EH (cell line): ENCODE measurements at places on chromosomes 11 and 22.
A peak's percentile ranks its signal among the peaks of the same experiment; 100 is the strongest.

GRCh38 chr11:66048547-66049323, at the start of gene GAL3ST3:
GAL3ST3 (minus strand) TSS chr11:66049161; CDS start chr11:66045415, 3,746 bp downstream.
- no peak for DNase-seq

GRCh38 chr11:121670805-121671282, 218.1 kb upstream of the SORL1-AS1 start:
- peak; percentile 29 for DNase-seq

- DNase-seq, result no peak
Observed at GRCh38 chr11:93819966-93820695, 30.3 kb downstream of the VSTM5 start.

DNA sequence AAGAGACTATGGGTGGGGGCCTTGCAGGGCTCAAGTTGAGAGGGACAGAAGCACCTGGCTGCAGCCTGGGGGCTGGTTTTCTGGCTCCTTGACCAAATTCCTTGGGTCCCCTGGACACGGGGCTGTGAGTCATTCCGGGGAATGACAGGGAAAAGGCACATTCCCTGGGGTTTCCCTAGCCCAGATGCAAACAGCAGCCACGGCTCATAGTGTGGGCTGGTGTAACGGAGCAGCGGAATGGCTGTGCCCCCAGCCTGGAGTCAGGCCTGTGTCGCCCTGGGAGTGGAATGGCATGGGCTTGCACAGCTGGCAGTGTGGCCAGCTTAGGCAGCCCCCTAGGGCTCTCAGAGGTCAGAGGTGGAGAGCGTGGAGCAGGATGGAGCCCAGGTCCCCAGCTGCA, 77.6 kb upstream of the KCNQ1OT1 start:
- DNase-seq, result peak; percentile 72

DNA sequence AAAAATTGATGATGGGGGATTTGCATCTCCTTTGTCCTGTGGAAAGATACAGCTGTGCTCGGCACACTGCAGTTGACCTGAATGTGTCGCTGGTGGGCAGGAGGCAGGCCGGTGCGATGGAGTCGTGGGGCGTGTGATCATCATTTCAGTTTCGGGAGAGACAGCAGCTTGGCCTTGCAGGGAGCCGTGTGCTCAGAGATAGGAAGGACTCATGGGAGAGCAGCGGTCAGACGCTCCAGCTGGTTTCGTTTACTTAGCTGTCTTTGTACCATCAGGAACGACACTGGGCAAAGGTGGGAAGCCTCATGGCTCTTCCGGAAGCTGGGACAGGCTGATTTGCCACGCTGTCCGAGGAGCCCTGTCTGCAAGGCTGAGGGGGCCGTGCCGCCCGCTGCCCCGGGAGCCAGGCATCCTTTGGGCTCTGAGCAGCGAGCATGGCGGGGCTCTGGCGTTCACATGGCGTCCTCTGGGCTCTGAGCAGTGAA, 32.7 kb downstream of the GRAMD4 start:
- DNase-seq, result peak; percentile 36

DNA sequence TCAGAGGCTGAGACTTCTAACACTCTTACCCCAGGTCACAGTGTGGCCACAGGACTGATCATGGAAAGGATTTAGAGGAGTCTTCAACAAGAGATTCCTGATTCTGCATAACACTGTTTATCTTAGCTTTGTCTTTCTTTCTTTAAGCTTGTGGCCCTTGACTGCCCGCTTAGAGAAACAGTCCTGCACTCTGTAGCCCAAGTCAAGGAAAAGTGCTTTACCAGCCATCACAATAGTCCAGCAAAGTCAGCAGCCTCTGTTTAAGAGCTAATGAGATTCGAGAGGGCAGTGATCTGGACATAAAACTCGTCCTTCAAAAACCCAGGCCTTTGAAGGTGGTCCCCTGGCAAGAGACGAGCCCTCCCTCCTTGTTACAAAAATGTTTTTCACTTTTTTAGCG, 30.0 kb downstream of the PRDM10 start:
- DNase-seq, result no peak

DNA sequence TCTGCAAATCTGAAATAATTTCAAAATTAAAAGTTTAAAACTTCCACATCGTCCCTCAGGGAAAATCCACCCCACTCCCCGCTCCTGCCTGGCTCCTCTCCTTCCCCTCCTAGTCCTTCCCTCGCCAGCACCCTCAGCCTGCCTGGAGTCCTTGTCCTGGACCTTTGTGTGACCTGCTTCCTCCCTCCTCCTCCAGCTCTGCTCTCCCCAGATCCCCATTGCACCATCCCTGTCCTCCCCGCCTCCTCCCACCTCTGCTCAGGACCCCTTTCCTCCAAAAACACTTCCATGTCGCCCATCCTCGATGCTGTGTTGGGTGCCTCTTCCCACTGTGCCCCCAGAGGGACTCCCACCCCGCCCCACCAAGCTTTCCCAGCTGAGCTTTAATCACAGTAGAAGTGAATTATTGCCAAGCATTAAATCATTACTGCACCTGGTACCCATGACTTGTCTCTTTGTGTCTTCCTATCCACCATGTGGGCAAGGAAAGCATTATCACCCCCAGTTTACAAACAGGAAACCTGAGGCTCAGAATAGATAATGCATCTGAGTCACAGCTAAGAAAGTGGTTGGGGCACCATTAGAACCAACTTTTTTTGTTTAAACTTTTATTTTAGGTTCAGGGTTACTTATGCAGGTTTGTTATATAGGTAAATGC, 2.4 kb upstream of the ZP1 start:
- DNase-seq, result no peak

GRCh38 chr22:38203090-38203810, 1.5 kb downstream of the MAFF start:
- DNase-seq, result peak; percentile 59

- DNase-seq, result peak; percentile 23
Observed at GRCh38 chr11:115191761-115192160, 312.5 kb downstream of the CADM1 start.

- peak; percentile 9 for DNase-seq
Observed at GRCh38 chr22:30040499-30041260, 39.6 kb upstream of the HORMAD2 start.

GRCh38 chr11:9153651-9154050, 62.3 kb upstream of the SCUBE2 start:
- DNase-seq, result no peak

DNA sequence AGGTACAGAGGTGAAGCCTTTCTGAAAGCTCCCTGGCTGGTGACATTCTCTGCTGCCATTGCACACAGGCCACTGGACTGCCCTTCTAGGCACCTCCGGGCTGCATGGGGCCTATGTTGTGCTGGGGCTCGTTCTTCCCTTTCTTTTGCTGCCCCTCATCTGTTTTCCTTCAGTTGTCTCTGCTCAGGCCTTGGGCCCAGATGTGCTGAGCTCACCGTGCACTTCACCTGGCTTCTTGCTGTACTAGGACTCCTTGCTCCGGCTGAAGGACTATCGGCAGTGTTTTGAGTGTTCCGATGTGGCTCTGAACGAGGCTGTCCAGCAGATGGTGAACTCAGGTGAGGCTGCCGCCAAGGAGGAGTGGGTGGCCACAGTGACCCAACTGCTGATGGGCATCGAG, 59.4 kb downstream of the CABIN1 start:
- DNase-seq, result no peak

DNA sequence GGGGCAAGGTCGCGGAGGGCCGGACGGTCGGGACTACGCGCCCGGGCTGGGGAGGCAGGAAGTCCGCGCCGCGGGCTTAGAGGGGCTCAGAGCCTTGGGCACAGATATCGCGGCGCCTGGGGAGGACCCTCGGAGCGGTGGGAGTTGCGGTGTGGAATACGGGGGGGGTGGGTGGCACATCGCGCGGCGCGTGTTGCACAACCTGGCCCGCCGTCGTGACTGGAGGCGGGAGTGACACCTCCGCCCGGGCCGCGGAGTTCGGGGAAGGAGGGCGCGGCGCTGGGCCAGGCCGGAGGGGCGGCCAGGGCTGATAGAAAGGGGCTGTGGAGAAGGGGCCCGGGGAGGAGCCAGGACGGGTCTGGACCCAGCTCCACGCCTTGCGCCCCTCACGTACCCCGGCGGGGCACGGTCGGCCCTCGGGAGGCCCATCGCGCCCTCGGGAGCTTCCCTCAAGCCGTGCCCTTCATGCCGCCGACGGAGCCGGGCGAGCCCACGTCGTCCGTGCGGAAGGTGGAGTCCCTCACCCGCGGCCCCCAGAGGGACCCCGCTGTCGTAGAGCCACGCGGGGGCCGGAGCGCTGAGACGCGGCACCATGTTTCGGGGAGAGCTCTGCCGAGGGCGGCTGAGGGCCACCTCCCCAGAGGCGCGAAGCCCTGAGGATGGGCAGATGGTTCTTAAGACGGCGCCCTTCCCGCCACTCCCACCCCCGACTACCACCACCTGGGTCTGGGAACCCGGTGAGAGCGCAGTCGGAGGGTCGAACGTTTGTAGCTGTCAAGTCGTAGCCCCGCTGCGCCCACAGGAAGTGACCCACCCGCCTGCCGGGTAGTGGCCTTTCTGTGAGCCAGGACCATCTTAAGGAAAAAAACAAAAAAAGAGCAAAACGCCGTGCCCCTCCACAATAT, 729 bp downstream of the IL17RA start:
- no peak for DNase-seq

DNA sequence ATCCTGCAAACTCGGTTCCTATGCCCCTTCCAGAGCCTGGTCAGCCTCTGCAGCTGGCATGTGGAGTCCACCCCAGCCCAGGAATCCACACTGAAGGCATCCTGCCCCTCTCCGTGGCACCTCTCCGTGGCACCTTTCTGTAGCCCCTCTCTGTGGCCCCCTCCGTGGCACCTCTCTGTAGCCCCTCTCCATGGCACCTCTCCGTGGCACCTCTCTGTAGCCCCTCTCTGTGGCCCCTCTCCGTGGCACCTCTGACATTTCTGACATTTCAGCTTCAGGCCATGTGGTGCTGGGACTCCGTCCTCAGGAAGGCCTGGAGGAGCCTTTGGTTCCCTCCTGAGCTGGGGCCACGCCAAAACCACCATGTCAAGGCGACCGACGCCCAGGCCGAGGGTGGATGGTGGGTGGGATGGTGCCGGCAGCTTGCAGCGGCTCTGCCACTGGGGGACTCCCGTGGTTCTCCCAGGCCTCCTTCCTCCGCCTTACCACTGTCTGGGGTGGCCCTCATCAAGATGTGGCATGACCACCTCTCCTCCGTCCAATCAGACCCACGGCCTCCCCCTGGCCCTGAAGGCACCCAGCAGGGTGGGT, 1518.5 kb downstream of the BRD1 start:
- no peak for DNase-seq

DNA sequence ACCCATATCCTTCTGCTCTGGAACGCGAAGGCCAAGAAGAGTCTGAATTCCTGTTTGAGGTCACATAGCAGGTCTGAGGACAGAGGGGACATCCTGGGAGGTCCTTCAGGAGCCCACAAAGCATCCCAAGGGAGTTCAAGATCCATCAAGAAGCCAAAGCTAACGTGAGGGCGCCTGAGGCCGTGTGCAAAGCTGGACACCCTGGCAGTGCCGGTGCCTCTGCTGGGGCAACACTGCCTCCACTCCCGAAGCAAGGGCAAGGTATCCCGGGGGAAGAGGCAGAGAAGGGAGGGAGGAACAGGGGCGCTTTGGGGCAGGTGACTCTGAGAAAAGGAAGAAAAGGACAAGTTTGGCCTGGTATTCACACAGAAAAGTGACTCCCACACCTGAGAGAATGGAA, 50.3 kb upstream of the CDON start:
- DNase-seq, result no peak

DNA sequence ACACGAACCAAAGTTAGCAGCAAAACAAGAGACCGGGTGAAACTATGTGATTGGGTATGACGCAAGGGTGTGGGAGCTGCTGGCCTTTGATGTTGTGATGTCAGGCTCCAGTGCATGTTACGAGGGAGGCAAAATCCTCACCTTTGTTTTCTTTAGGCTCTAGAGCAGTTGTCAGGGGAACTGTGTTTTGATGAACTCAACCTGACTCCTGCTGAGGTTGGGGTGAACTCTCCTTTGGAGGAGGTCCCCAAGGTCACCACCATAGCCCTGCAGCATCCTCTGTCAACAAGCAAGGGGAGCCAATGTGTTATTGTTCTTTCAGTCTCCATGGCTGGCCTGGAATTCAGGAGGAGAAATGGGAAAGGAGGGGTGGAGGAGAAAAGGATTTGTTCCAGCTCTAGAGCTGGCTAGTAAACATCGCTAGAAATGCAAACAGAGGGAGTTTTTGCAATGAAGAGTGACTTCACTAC, 33.8 kb downstream of the RASSF10 start:
- DNase-seq, result no peak

GRCh38 chr11:9754010-9754471, 90.2 kb downstream of the SWAP70 start:
- DNase-seq, result no peak

DNA sequence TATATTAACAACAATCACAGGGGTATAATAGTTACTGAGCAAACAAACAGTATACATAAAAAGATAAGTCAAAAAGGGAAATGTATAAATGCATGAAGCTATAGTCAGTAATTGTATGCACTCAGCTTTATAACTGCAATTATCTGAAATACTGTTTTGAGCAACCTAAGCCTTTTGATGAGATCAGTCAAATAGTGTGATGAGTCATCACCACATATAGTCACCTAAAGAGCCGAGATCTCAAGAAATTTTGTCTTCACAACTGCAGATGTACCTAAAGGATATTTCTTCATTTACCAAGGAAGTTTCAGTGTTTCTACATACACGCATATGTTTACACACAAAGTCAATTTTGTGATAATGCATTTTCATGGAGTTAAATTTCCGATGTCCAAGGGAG, 5.4 kb upstream of the OR51A2 start:
- DNase-seq, result no peak

DNA sequence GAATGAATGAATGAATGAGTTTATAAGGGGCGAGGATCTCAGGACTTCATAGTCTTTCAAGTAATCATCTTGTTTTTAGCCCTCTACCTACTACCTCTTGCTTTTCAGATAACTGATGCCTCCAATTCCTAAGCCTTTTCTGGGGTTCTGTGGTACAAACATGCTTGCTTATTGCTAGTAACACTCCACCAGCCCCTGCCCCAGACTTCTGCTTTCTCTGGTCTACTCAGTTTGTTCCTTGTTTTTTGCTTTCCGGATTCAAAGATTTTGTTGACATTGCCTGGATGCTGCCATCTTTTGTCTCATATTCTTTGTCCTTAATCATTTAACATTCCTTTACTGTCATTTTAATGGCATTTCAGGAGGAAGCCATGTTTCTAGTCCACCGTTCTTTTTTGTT, 8.9 kb upstream of the TMEM9B start:
- peak; percentile 22 for DNase-seq

- no peak for DNase-seq
Observed at GRCh38 chr22:26095256-26095956, 73.9 kb upstream of the SEZ6L start.
